ENCODE measurements at places on chromosomes 3 and 15.

- DNase-seq, result no peak
Observed at GRCh38 chr3:114824014-114824413, 323.1 kb downstream of the ZBTB20 start.

- peak; percentile 52 for DNase-seq
Observed at GRCh38 chr3:157532529-157533297, 29.5 kb upstream of the VEPH1 start.

DNA sequence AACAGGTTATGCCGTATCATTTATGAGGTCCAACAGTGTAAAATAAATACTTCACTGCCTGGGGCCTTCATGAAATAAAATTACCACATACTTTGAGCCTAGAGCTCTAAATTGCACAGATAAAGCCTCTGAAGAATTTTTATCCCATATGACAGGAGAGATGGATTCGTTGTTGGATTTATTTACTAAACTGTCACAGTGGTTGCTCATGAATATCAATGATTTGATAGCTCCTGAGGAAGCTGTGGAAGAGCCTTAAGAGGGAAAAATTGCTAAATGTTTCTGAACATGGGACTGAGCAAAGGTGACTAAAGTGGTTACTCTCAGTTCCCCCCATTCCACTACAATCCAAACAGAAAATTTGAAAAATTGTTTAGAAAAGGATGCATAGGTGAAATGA is 558.9 kb upstream of the IL12A start:
- DNase-seq, result no peak

DNA sequence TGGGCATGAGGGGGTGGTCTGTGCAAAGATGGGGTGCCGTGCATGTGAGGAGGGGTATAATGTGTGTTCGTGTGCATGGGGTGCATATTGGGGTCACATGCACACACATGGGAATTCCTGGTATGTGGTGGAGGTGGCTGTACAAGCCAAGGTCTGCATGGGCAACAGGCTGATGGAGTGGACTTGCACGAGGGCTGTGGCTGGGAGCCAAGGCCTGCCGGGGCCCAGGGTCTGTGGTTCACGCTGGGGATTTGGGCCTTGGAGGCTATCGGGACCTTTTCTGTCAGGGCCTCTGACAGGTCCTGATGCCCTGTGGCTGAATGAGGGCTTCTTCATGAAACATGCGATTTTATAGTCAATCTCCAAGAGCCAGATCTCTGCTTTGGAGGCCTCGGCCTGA is 9.8 kb upstream of the PLXND1 start:
- DNase-seq, result no peak

DNA sequence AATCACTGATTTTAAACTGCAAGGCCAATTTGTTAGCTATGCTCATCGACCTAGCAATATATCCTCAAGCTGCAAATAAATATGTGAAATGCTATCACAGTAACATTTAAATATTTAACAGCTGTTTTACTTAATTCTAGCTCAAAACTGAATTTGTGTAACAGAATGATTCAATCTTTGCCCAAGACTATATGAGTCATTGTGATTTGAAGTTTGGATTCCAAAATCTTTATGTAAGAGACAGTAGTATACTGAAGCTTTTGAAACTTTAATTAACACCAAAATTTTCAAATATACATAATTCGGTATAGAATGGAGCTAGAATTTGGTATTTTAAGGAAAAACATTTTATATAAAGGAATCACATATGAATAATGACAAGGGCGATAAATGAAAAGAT is 603.0 kb upstream of the ROBO2 start:
- no peak for DNase-seq

DNA sequence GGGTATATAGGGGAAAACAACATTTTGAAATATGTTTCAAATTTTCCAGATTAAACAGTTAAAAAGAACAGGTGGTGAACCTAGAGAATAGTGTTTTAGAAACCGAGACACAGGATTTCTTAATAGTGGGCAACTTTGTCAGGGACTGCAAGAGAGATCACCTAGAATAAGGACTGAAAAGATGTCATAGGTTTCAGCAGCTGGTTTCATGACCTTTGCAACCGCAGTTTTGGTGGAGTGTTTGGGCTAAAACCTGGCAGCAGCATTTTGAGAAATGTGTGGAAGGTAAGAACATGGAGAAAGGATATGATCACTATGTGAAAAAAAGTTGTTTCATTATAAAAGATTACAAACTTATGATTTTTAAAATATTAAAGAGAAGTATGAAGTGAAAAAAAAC is 34.9 kb downstream of the PRKCI start:
- DNase-seq, result no peak

- no peak for DNase-seq
Observed at GRCh38 chr3:54791501-54792156, 136.2 kb downstream of the LRTM1 start.

Data from NCI-H774 (cell line).